ENCODE measurements at places on chromosomes 1 and 21.
A peak's percentile ranks its signal among the peaks of the same experiment; 100 is the strongest.

DNA sequence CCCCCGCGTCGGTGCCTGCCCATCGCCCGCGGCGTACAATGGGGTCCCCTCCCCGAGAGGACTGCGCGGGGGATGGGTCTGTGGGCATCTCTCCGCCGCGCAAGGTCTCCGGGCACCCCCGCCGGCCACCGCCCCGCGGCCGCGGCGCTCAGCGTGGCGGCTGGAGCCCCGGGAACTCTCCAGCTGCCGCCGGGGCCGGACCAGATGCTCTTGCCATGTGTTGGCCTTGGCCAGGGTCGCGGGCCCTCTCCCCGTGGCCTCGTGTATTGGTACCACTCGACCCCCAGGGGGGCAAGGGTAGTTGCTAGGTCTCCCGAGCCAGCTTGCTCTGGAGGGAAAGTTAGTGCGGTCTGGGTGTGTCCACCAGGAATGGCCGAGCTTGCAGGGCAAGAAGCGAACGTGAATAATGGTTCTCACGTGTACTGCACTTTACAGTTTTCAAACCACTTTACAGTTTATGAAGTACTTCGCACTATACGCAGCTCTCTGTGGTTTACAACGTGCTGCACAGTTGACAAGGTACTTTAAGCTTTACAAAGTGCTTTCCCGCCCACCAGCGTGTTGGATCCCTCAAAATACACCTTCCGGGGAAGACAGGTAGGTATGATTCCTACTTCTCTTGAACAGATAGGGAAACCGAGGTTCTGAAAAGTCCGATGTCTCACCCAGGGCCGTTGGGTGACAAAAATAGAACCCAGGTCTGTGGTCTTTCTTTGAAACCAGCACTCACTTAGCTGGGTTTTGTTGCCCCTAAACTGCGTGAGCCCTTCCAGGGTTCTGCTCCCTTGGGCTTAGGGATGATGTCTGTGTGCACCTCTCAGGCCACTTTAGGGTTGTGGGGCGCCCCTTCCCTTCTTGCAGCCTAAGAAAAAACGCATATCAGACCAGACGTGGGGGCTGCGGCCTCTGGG, 1.2 kb downstream of the EPHB2 start:
- DNase-seq: no peak

- peak; percentile 16 for DNase-seq
Measured at GRCh38 chr21:29193072-29193471, 62.6 kb downstream of the MAP3K7CL start.

DNA sequence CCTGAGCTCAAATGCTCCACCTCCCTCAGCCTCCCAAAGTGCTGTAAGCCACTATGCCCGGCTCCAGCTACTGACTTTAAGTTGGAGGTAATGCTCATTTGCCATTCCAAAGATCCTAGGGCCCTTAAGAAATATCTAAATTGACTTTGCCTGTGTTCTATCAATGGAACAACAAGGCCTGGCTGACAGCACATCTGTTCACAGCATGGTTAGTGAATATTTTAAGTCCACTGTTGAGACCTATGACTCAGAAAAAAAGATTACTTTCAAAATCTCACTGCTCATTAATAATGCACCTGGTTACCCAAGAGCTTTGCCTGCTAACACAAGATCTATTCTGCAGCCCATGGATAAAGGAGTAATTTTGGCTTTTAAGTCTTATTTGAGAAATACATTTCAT, 3.5 kb upstream of the SSX2IP start:
- DNase-seq: no peak

DNA sequence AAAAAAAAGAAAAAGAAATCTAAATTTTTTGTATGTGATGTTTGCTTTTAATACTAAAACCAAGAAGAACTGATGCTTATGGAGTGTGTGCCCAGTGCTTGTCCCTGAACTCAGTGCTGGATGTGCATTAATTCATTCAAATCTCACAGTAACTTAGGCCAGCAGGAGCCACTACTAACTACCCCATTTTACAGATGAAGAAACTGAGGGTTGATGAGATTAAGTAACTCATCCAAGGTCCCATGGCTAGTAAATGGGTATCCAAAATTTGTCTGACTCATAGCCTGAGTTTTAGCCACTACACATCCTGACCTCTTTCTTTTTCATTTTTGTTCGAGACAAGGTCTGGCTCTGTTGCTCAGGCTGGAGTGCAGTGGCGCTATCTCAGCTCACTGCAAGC, 127.9 kb downstream of the CCDC185 start:
- no peak for DNase-seq

DNA sequence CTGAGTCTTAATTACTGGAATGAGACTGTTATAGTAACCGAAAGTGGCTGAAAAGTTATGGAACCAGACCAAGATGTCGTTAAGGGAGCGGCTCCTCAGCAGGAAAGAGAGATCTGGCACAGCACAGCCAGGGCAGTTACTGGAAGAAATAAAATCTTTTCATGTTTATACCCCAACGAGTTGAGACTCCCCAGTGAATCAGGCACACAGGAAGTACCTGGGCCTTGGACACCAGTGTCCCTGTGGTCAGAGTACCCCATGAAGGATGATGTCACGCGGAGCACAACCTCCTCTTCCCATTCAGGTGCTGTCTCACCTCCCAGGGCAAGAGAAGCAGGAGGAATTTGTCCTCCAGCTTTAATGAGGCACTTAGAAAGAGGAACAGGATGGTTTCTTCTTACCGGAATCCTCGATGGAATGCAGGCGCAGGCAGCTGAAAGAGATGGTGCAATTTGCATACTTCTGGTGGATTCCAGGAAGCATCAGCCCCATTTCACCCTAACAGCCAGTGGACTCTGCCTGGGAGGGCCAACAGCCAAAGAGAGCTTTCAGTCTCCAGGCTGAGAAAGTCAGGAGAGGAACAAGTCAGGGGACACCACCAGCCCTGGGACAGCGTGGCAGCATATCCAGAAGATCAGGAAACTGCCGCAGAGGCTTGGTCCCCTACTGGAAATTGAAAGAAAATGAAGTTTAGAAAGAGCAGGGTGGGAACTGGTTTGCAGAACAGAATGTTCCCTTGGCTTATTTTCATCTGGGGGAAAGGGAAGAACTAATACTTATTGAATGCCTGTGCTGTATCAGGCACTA, 35.9 kb upstream of the CTTNBP2NL start:
- no peak for DNase-seq

DNA sequence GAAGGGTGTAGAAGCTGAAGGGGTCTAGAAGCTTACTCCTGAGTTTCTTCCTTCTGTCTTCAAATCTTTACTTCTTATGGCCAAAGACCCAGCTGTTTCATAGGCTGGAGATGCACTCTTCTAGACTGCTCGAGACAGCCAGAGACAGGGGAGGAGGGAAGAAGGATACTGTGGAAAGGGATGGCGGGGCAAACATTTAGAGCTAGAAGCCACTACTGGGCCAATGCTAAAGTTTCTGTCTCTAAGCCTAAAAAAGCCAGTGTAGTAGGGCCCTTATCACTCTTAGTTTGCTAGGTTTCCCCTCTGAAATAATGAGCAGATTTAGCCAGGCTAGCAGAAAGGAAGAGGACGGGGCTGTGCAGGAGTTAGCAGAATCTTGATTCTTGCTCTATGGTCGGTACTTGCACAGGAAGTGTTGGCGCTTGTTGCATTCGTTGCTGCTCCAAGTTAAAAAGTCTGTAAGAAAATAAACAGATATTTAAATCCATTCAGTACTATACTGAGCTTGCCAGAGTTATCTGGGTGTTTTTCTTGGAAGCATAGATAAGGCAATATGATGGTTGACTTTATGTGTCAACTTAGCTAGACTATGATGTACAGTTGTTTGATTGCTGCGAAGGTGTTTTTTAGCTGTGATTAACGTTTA, 16.9 kb downstream of the REG4 start:
- no peak for DNase-seq

- no peak for DNase-seq
Measured at GRCh38 chr1:3093898-3094626, 25.1 kb downstream of the PRDM16 start.

GRCh38 chr1:224710196-224710595, 94.1 kb downstream of the CNIH3 start:
- no peak for DNase-seq

- DNase-seq: no peak
Measured at GRCh38 chr1:48794816-48795215, 18.1 kb upstream of the BEND5 start.

GRCh38 chr1:51131185-51131584, 29.2 kb downstream of the C1orf185 start:
- DNase-seq: no peak

GRCh38 chr1:82931006-82931405, 1067.9 kb downstream of the TTLL7 start:
- DNase-seq: no peak

DNA sequence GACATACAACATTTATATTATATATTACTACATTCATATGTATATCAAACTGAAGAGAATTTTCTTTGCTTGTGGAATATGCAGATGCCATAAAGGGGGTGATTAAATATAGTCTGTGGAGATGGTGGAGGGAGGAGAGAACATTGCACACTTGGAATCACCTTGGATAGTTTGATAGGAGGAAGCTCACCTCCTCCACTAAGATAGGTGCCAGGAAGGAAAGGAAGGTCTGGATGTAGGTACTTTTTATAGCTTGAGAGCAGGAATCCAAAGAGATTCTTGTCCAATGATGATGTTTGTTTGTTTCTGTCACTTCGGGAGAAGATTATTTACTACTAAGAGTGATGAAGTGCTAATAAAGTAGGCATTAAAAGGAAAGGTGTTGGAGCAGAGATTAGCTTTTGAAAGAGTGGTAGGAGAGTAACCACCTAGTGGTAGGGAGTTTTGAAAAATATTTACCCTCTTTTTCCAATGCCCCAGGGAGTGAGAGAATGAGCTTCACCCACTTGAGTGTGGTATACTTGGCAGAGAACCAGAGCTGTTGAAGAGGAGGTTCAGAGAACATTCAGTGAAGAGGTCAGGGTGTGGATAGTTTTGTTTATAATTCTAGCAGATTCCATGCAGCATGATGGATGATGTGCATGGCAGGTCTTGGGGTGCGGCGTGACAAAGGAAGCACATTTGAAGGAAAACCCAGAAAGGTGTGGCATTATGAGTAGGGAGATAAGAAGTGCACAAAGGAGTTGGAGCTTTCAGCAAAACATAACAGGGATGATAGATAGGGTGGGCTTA, 145.0 kb downstream of the PATJ start:
- no peak for DNase-seq

DNA sequence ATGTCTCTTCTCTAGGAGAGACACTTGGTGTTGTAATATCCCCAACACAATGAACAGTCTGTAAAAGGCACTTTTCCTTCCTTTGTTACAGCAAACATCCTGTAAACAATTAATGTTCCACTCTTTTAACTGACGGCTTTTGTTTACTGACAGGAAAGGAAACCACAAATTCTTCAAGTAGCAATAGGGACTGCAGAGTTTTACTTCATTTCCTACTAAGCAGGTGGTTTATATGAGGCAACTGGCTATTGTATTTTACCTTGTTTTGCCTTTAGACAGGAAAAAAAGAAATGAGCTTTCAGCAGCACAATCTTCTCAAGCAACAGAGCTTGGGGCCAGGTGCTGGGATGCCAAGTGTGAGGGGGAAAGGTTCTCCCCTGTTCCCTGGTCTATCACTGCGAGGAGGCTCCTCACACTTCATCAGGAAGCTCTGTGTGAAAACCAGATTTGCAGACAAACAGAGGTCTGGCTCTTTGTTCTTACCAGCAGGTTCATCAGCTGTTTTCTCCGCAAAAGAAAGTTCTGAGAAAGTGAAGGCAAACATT, 51.2 kb downstream of the SIPA1L2 start:
- DNase-seq: no peak

DNA sequence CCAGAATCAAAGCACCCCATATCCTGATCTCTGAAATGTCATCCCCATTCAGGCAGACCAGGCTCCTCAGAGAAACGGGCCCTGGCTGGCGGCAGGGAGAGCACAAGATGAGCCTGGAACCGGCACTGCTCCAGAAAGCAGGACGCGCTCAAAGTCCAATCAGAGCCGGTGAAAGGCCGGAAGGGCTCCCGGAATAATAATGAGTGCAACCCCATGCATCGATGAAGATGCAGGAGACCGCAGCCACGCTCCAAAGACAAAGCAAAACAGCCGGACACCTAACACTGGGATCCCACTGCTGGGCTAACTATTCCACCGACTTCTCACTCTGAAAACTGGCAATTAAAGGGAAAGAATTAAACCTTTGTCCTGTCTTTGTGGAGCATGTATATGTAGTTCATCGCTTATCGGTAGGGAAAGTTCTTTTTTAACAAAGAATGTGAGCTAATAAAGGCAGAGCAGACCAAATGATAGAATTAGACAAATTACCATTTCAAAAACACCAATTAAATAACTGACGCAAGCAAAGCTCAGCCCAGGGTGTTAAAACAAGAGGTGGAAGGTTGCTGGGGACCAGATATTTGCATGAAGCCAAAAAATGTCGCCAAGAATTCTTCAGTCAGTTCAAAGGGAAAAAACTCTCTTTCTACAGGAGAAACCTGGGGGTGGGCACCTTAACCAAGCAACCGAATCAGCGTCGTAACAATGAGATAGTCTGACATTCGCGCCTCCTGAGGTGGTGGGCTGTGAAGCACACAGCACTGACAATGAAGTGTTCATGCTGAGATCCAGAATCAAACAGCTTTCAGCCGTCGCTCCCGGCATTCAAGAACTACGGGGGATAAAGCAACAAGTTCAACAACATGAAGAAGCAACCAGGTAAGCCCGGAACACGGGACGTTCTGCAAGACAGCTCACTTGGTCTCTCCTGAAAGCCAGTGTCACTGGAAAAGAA, 95.2 kb downstream of the NPHP4 start:
- DNase-seq: no peak

GRCh38 chr1:10074059-10074851, 41.5 kb downstream of the UBE4B start:
- DNase-seq: no peak

GRCh38 chr21:44086636-44087425, 20.4 kb upstream of the PWP2 start:
- no peak for DNase-seq

- DNase-seq: peak; percentile 45
Measured at GRCh38 chr1:193104502-193104906, 710 bp downstream of the GLRX2 start.

- DNase-seq: no peak
Measured at GRCh38 chr1:224800486-224801119, 128.9 kb upstream of the DNAH14 start.

DNA sequence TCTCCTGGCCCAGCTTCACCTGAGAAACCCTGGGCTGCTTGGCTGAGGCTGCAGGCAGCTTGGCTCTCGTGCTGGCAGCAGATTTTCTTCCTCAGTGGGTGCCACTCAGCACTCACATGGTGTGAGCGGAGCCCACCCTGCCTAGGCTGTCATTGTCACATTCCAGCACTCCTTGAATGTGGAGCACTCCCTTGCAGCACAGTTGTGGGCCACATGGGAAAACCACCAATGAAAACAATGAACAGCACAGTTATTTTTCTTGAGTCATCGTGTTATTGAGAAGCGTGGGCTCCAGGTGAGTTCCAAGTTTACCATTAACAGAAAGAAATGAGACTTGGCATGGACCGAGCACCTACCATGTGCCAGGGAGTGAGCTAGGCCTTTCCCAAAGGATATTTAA, 27.2 kb upstream of the TRIM67 start:
- DNase-seq: no peak

- no peak for DNase-seq
Measured at GRCh38 chr1:172698224-172698623, 39.3 kb downstream of the FASLG start.

- no peak for DNase-seq
Measured at GRCh38 chr1:15957221-15958095, 18.4 kb downstream of the ZBTB17 start.
